Activated T-helper 1 cell treated with Interleukin-2 at 50 U/mL for 16 hours (primary cell): ENCODE measurements at places on chromosomes 3 and 15.

- no peak for DNase-seq
Observed at GRCh38 chr15:64772488-64772887, 2.9 kb downstream of the RBPMS2 start.

DNA sequence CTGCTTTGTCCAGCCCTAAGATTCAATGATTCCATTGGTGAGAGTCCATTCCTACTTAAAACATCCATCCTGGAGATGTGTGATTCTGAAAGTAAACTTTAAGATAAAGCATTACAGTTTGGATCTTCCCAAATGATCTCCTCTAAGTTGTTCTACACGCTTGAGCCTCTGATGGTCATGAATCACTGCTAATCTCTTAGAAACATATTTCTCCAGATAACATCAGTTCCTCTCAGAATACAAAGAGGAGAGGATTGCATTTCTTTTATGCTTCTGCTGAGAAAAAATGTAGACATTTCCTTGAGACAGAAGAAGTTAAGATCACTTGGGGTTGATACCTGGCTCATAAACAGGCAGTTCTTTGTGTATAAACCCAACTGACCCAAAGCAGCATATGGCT is 281.2 kb upstream of the DPH6 start:
- no peak for DNase-seq

DNA sequence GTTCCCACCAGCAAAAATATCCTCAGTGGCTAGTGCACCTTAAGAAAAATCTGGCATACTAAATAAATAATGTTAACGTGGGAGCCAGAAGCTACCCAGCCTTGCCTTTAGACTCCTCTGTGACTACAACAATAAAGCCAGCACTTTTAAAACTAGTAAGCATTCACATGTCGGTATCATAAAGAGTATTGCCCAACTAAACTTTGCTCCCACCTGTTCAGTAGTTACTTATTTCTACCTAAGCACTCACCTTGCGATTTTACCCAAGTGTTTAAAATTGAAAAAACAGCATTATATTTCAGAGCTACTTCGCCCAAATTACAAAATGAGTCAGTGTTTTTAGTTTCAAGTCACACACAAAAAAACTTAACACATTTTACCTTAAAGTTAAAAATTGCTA is 12.8 kb downstream of the ALDH1L1 start:
- no peak for DNase-seq

- DNase-seq, result no peak
Observed at GRCh38 chr15:59687836-59688235, 1.3 kb downstream of the BNIP2 start.

DNA sequence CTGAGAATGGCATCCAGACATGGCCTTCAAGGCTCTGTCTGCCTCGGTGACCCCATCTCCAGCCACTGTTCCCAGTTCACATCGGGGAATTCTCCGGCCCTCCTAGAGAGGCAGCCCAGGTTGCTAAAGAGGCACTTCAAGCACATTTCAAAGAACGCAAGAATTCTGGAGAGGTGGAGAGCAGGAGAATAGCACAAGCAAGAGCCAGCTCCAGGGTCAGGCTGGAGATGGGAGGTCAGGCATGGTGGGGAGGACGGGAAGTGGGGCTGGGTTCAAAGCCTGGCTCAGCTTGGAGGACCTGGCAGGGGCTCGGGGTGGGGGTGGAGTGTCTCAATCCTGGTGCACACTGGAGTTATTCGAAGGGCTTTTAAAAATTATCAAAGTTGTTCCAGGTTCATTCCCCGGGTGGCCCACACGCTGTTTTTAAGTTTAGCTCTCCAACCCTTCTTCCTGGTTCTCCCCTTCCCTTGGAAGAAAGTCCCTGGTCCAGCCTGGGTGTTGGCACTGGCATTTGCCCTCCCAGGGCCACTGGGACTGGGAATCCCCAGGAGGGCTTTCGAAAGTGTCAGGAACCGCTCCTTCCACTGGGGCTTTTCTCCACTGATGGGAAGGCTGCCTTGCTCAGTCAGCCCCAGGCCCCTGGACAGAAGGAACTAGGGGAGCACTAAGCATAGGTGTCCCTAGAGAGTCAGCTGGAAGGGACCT is 35.8 kb downstream of the ZNF710 start:
- no peak for DNase-seq

GRCh38 chr15:39846108-39846507 is 63.5 kb upstream of the FSIP1 start:
- DNase-seq, result no peak

DNA sequence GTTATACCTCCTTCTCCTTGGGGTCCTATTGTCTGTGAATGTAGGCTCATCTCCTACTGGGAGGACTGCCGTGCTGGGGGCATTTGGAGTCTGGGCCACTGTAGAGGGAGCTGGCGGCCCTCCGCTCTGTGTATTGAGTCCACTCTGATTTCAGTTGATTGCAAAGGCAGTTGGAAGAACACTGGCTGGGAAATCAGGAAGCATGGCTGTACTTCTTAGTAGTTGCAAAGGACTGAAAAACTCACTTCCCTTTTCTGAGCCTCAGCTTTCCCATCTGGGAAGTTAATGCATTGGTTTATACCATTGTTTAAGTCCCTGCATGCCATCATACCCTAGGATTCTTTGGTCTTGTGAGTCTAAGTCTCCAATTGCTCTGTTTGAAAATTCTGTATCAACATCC is 46.7 kb downstream of the TMED3 start:
- DNase-seq, result no peak

DNA sequence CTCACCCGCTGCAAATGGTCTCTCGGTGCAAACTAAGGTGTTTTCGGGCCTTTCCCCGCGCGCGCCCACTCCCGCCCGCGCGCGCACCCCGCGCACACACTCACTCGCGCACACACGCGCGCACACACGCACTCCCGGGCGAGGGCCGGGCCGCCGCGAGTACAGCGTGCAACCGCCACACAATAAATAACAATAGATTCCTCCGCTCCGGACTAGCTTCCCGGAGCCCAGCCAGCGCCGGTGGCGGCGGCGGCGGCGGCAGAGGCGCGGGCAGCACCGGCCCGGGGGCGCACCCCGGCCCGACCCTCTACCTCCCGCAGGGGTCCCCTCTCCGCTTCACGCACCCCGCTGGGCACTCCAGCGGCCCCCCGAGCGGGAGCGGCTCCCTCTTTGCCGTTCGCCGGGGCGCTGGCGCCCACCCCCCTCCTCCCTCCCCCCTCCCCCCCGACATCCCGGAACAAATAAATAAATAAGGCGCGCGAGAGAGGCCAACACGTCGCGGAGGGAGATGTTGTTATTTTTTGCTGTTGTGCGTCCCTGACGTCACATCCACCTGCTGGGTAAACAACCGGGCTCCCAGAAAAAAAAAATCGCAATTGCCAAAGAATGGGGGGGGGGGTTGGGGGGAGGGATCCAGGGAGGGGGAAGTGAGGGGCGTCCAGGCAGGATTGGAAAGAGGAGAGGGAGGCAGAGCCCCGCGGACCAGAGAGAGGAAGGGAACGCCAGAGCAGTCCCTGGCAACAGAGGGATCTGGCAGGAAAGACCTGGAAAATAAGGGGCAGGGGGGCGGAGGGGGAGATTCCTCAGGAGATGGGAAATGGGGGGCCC is at the start of gene FOXP1:
Gene FOXP1 (minus strand): TSS at position 163 of the 828 bp plus-strand sequence. CDS start 385,347 bp downstream, outside the sequence.
- DNase-seq, result peak; percentile 46

- no peak for DNase-seq
Observed at GRCh38 chr3:31766669-31767068, 214.4 kb downstream of the OSBPL10 start.

DNA sequence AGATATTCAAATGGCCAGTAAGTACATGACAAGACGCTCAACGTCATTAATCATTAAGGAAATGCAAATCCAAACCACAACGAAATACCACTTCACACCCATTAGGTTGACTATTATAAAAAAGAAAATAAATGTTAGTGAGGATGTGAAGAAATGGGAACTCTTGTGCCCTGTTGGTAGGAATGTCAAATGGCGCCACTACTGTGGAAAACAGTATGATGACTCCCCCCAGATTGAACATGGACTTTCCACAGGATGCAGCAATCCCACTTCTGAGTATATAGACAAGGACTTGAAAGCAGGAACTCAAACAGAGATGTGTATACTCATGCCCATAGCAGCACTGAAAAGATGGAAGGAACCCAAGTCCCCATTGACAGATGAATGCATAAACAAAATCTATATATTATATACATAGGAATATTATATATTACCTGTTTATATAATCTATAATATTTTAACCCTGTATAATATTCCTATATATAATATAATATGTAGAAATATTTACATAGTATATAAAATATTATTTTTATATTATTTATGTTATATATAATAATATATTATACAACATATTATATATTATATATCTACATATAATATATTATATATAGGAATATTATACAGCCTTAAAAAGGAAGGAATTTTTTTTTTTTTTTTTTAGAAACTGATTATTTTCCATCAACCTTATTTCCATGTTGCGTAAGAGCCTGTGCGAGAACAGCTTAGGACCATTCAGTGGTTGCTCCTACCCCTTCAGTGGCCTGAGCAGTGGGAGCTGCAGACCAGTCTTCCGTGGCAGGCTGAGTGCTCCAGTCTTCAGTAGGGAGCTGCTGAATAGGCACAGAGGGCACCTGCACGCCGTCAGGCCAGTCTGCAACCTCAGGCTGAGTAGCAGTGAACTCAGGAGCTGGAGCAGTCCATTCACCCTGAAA is 17.6 kb upstream of the PIGZ start:
- no peak for DNase-seq

- no peak for DNase-seq
Observed at GRCh38 chr15:85463976-85464375, 83.6 kb downstream of the AKAP13 start.

- DNase-seq, result no peak
Observed at GRCh38 chr3:72655131-72655551, 193.1 kb downstream of the SHQ1 start.

GRCh38 chr3:138371070-138371965 is 22.9 kb downstream of the MRAS start:
- no peak for DNase-seq

GRCh38 chr3:58331593-58332152 is 1.0 kb upstream of the PXK start:
- DNase-seq, result no peak

GRCh38 chr15:36347272-36347858 is 232.1 kb upstream of the CDIN1 start:
- DNase-seq, result no peak

- no peak for DNase-seq
Observed at GRCh38 chr3:69129531-69129930, 7.1 kb upstream of the LMOD3 start.

- no peak for DNase-seq
Observed at GRCh38 chr15:64137226-64137833, 14.2 kb upstream of the SNX22 start.

- DNase-seq, result no peak
Observed at GRCh38 chr3:27239951-27240350, 129.2 kb downstream of the NEK10 start.

DNA sequence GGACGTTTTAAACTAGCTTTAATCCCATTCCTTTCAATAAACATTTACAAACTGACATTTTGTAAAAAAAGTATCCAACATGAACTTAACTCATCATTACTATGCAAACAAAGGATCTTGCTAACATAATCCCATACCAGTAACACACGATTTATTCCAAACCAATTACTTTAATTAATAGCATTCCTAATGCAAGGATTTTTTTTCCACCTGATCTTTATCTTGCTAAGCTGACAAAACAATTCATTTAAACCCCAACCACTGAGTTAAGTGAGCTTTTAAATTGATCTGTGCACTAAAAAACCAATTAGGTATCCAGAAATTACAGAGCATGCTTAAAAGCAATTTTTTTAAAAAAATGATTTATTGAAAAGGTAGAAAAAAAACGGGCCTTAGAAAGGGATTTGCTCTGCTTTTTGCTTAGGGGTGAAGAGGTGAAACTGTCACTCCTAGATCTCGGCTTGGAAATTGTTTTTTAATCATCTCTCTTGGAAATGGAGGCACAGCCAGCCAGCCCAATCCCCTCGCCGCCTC is 1.2 kb downstream of the SH3BP5 start:
- DNase-seq, result no peak

DNA sequence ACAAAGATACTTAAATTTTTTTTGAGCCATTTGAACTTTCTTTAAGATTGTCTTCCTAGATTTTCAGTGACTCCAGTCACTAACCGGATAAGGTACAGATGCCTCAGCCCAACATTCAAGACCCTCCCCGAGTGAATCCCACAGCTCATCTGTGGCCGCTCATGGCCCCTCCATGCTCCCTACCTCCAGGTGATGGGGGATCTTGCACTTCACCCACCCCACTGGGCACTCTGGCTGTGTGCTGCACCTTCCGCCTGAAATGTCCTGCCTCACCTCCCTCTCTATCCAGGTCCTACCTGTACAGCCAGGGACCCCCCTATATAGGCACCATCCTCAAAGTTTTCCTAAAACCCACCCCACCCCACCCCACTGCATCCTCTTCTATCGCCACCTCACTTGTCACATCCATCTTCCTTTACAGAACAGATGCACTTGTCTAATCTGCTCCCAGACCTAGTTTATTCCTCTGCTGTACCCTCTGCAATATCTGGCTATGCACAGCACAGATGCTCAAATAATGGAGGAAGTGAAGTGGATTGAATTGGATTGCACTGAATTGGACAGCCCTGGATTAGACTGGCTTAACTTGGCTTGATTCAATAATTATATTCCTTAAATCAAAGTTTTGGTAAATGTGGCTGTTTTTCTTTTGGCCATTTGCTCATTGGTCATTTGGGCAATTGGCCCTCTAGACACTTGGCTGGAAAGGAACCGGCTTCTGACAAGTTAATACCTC is 24.5 kb downstream of the NTRK3 start:
- no peak for DNase-seq

GRCh38 chr3:106829206-106829605 is 548.0 kb upstream of the CCDC54 start:
- no peak for DNase-seq

GRCh38 chr3:193132241-193132640 is 108.8 kb upstream of the PLAAT1 start:
- no peak for DNase-seq

GRCh38 chr15:71276336-71276665 is 161.0 kb downstream of the THSD4 start:
- no peak for DNase-seq

GRCh38 chr3:149277331-149277813 is 55.7 kb upstream of the CP start:
- DNase-seq, result no peak

DNA sequence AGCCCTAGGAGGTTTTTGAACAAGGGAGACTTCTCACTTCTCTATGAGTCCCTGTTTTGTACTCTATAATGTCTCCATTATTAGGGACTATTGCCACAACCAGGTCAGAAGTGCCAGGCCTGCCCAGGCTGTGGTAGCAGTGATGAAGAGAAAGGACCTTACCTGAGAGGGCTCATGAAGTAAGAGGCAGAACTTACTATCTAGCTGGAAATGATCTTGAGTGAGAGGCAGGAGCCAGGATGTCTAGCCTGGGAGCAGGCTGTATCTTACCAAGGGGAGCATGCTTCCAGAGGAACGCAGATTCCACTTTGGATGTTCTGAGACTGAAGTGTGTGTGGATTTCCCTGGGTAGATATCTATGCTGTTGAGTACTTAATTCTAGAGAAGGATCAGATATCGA is 93.3 kb downstream of the RPL39L start:
- DNase-seq, result no peak
